ENCODE measurements at places on chromosomes 6 and 20.

DNA sequence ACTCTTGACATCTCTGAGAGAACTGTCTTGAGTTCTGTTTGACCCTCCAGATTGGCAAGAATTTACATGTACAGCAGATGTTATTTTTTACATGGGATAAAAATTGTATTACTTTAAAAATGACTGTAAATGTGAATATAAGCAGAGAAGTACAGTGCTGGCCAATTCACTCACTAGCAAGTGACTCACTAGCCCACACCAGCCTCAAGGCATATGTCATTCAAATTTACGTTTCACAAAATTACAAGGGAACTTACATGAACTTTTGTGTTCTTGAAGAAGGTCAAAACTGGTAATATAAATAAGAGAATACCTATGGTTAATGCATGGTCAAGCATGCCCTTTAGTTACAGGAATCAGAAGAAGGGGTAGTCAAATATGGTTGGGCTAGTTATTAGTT lies 54.0 kb upstream of the HMGCLL1 start:
- no peak for DNase-seq

- no peak for DNase-seq
Observed at GRCh38 chr20:62211216-62211615, 8.9 kb downstream of the HRH3 start.

DNA sequence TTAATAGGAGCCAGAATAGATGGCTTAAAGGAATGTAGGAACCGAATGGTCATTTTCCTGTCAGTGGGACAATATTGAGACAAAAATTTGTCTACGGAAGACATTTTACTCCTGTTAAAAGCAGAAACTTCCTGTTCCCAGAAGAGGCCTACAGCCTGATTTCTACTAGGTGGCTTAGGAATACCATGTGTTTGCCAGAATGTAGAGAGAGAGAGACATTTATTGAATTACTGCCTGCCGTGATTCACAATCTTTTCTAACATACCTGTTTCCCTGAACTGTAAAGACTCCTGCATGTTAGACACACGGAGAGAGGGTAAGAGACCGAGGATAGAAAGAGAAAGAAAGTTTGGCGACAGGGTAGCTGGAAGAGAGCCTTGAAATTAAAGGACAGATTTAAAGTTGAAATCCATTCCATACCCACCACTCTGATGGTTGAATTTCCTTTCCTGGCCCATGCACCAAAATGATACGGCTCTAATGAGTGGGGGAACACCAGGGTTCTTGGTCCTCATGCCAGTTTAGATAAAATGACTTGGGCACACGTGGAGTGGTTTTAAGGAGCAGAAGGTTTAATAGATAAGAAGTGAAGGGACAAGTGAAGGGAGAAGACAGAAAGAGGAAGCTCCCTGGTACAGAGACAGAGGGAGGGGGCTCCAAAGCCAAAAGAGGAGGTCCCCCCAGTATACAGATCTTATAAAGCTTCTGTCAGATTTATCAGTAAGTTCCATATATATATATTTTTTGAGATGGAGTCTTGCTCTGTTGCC lies 22.5 kb downstream of the NCOA3 start:
- no peak for DNase-seq

GRCh38 chr20:47785854-47786764 lies 828 bp upstream of the SULF2 start:
- peak; percentile 86 for DNase-seq
